ENCODE measurements at places on chromosomes 1 and 21.

DNA sequence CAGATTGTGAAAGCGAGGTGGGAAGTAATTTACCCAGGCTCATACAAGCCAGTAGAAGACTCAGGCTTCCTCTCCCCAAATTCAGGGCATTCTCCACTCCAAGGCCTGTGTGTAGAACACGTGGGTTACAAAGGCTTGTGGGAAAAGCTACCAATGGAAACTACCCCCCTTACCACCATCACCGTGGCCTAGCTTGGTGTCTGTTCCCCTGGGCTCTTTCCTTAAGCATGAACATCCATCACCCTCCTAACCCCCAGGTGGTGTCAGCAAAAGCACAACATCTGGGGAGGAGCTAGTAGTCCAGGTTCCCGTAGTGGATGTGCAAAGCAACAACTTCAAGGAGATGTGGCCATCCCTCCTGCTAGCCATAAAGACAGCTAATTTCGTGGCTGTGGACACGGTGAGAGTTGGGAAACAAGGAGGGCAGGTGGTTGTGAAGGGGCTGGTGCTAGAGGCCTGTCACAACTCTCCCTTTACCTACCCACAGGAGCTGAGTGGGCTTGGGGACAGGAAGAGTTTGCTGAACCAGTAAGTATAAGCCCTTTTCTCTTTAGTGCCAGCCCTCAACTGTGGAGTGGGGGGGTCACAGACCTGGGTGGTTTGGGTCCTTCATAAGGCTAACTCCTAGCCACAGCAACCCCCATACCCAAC lies 701 bp upstream of the MUTYH start:
- no peak for DNase-seq

DNA sequence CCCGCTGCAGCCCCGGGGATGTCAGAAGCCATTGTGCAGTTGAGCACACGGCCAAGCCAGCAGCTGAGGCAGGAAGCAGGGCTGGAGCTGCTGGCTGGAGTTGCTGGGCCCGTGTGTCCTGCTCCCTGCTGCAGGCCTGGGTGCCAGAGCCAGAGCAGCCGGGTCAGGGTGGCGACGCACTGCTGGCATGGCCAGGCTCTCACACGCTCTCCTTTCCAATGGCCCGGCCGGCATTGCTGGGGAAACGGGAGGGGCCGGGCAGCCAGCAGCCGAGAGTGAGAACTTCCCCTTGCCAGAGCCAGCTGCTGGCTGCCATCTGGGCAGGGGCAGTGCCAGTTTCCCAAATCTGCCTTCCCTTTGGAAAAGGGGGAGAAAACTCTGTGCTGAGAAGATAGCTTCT lies 82.4 kb upstream of the PROX1 start:
- DNase-seq = no peak

DNA sequence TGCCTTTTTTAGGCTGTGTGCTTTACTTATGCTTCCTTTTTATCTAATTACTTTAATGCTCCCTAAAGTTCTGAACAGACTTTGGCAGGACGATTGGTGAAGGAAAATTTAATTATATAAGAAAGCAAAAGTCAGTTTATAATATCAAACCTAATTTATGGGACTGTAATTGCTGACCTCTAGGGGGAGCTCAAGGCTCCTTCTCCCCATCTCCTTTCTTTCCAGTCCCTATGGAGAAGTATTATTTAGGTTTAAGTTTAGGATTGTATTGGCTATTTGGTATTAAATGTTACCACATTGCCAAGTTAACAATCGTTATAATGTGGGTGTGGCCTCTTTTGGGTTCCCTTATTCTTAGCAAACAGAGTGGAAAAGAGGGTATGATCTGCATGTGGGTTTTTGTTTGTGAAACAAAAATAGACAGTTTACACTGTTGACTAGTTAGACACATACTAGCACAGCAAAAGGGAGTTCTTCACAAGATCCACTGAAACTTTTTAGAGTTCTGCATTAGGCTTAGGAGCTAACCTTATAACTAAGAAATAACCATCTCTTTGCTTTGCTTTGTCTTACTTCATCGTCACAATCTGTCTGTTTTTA lies 48.2 kb upstream of the TNFSF4 start:
- peak; percentile 47 for DNase-seq

DNA sequence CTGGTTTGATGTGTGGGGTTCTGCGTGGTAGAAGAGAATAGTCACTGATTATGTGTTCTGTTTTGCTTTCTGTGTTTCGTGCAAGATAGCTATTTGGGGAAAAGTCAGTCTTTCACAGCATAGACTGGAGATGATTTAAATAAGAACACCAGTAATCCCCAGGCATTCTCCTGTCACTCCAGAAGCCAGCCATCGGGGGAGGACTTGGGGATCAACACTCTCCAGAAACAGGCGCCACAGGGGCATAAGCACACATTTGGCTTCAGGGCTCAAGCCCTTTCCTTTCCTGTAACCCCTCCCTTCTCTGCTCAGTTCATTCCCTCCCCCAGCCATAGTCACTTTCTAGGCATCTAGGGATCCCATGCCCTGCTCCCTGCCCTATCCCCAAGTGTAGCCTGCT lies 97.3 kb upstream of the BEND5 start:
- DNase-seq = no peak

Data from foreskin melanocyte (primary cell).